ENCODE measurements at places on chromosomes 3 and 15.

DNA sequence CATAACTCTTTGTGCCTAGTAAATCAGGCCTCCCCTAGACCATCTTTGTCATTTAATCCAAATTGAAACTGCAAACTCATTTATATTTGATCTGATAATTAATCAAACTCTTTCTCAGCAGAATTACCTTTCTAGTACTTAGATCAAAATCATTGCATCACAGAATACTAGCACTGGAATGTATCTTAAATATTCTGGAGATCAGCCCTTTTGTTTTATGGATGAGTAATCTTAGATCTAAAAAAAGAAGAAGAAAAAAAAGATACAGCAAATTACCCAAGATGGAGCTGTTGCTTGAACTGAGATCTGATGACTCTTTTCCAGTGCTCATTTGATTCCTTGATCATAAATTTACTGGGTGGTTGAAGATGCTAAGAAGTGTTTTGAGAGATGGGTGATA is 47.9 kb downstream of the NAALADL2 start:
- DNase-seq = no peak

GRCh38 chr15:97867870-97868269 is 92.6 kb upstream of the ARRDC4 start:
- DNase-seq = no peak

GRCh38 chr3:89314454-89315098 is 207.2 kb downstream of the EPHA3 start:
- no peak for DNase-seq

DNA sequence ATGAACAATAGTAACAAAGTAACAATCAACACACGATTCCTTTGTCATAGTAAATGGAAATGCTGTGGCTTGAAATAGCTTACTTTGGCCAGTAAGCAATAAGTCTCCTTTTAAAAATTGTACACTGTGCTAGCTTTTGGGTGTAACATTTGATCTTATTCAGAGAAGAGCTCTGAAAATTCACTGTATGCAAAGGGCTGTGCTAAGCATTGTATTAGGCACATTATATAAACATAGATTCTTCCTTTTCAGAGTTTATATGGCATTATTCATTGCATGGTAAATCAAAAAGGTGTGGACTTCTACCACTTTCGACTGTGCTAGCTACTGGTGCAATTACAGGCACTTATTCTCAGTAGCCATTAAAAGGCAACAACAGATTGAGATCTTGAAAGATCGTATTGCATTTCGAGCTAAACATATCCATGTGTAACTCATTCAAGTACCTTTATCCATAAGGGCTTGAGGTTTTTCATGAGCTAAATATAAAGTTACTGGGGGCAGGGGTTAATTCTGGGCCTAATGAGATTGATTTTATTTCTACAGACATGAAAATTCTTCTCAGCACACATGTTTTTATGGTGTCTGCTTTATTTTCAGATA is 246.8 kb downstream of the NR1D2 start:
- DNase-seq = no peak

DNA sequence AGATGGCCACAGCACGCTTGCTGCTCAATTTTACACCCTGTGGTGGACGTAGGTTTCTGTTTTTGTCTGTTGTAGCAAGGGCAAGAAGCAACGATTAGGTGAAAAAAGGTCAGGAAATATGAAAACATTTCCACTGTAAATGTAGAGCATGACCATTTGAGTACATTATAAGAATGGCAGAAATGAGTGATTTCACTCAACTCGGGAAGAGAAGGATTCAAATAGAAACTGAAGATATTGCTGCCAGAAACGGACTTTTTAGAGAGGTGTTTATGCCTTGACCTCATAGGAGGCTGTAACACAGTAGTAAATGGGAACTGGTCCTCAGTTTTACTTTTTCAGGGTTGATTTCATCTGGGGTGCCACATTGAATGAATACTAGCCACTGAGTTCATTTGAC is 33.1 kb upstream of the GASK1A start:
- DNase-seq = no peak

Measured in type B pancreatic cell (in vitro differentiated cells).